ENCODE measurements at places on chromosomes 3 and 15. TPM values are rescaled to one million over a fixed set of nuclear protein-coding genes. Genes with fewer than 3 reads are reported as not detected.

DNA sequence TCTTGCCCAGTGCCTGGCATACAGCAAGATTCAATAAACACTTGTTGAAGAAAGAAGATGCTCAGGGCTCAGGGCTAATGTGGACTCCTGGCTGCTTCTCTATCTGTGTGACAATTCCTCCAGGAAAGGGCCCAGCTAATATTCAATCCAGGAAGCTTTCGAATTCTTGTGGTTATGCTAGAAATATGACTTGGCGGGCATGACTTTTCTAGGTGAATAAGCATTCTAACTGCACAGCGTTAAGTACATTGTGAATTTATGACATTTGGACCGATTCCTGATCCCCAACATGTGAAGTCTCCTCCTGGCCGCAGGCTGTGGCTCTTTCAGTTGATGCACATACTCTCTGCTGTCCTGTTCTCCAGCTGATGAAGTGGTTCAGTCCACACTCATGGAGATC lies 117.0 kb downstream of the IMPG2 start:
- DNase-seq, result no peak

The TRIM71 gene
- total RNA-seq, result not detected

DNA sequence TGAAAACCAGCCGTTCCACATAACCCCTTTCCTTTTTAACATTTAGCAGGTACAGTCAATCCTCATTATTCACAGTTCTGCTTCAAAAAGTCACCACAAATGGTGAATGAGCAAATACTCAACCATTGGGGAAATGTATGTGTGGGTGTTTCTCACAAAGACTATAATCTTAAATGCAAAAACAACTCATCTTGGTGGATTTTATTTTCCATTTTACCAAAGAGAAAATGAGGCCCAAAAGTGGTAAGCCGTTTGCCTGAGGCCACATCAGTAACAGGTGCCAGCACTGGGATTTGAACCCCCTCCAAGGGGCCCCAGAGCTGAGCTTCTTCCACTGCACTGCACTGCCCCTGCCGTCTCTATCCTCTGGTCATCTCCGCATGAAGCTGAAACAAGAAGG lies 208.8 kb downstream of the OSBPL10 start:
- DNase-seq, result no peak

- DNase-seq, result no peak
Measured at GRCh38 chr3:153513236-153513635, 351.2 kb downstream of the RAP2B start.

DNA sequence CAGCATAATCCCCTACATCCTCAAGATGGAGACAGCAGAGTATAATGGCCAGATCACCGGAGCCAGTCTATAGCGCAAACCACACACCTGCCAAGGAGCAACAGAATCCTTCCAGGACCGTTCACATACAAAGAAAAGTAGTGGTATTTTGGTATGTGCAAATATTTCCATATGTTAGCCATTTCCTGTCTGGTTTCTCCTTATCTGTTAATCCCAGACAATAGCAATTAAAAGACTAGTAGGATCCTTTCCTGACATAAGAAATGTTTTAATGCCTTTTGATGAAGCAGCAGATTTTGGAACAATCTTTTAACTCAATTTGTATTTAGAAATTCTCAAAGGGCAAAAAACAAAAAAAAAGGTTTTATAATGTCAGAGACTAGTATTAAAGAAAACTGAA lies 22.2 kb downstream of the MRPS25 start:
- DNase-seq, result no peak

- DNase-seq, result no peak
Measured at GRCh38 chr15:70030851-70031250, 66.9 kb downstream of the TLE3 start.

The ZPLD1 gene
- total RNA-seq, result not detected

- DNase-seq, result no peak
Measured at GRCh38 chr15:60120100-60120499, 116.0 kb downstream of the FOXB1 start.

DNA sequence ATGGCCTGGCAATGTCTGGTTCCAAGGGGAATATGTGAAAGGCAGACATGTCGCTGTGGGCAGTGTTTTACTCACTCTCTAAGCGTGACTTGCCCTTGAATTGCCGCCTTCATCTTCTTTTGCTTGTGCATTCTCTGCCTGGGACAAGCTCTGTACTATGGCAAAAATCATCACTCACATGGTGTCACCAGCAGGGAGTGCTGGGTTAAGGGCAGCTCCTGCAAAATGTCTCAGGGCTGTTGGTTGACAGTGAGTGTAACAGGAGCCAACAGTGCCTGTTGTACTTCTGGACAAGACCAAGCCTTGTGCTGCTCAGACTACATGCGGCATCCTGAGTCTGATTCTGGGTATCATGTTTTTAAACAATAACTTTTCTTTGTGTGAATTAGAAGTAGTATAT lies 45.3 kb upstream of the KY start:
- no peak for DNase-seq

The SAMMSON gene
- 0.20 TPM for total RNA-seq

- DNase-seq, result no peak
Measured at GRCh38 chr15:78808550-78808949, 2.7 kb downstream of the ADAMTS7 start.

The CLDN11 gene
- total RNA-seq, result 247 TPM

DNA sequence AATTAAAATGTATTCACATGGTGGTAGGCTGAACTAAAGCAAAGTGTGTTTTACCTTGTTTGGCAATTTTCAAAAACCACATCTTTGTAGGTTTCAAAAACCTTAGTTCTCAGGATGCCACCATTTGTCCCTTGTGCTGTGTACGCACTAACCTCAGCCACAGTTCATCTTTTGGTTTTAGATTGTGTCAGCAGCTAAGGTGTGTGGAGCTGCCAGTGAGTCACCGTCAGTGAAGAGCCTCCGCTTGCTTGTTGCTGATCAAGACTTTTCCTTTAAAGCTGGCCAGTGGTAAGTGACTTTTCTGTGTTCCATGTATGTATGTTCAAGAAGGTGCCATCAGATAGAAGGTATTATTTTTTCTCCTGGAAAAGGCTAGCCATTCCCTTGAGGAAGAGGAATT lies 21.1 kb downstream of the OXNAD1 start:
- no peak for DNase-seq

DNA sequence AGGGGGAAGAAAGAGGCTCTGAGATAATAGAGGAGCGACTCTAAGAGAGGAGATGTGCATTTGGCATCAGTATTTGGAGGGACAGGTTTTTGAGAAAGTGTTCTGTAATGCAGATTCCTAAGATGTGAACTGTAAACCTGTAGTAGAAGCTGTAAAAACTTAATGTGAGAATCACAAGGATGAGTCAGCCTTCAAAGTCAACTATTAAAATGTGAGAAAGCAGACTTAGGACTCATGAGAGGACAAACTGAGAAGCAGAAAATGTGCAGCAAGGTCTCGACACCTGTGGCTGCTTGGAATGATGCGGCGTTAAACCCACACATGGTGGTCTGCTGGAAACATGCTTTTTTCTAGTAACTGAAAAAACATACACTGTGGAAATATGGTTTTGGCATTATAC lies 36.0 kb downstream of the USP13 start:
- no peak for DNase-seq

- DNase-seq, result no peak
Measured at GRCh38 chr15:101066501-101067408, 147.6 kb downstream of the LRRK1 start.

DNA sequence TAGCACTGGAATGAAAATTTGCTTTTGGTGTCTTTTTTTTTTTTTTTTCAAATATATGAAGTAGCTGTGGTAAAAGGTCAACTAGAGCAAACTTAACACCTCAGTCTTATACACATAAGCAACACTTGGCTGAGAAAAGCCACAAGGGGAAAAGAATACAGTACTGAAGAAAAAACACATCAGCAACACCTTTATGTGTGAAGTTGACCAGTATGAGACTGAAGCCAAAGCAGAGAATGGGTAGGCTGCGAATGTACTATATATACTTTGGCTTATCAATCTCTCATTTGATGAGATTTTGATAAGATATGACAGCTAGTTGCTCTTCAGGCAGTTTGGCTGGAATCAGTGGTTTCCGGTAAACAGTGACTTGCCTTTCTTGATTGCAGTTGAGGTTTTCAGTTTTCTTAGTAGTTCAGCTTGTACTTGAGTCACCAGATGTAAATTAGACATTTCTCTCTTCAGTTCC lies 22.0 kb upstream of the ZCWPW2 start:
- no peak for DNase-seq

DNA sequence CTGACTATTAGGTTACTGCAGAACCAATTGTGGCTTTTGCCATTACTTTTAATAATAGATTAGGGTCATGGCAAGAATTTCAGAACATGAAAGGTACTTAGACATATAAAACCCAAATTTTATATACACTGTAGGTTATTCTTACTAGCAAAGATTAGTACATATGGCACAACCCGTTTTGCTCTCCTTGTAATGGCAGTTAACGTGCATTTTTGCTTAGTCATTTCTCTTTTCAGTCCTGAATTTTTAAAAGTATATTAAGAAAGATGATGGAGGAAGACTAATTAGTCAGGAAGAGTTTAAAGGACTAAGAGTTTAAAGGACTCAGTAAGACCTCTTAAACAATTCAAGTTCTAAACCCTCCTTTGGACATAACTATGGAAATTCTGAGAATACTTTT lies 114.0 kb downstream of the PEAK1 start:
- no peak for DNase-seq

DNA sequence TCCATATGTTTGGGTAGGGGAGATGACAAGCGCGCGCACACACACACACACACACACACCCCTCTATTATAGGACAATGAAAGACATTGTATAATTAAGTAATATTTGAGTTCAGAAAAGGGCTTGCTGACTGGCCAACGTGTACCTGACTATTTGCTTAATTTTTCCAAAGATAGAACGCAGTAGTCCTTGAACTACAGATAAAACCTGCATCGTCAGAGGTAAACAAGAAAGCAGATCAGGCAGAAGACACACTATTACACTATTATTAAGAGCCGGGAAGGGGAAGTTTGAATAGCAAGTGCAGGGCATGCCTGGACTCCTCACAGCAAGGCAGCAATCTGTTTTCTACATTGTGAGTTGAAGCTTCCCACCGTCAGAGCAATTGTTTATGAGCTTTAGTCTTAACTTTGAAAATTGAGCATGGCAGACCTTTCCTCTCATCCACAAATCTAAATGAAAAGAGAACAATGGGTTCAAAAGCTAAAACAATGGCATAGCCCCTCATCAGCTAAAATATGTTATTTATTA lies 427.7 kb downstream of the GABRG3 start:
- no peak for DNase-seq

- DNase-seq, result no peak
Measured at GRCh38 chr15:67980773-67981685, 73.1 kb upstream of the PIAS1 start.

The CHRM5 gene
- total RNA-seq, result 0.08 TPM

GRCh38 chr3:34183611-34184340 lies 385.3 kb downstream of the PDCD6IP start:
- DNase-seq, result no peak

The CMTM8 gene
- 0.53 TPM for total RNA-seq

The UACA gene
- total RNA-seq, result 42.1 TPM

The PDCD6IP gene
- total RNA-seq, result 108 TPM

DNA sequence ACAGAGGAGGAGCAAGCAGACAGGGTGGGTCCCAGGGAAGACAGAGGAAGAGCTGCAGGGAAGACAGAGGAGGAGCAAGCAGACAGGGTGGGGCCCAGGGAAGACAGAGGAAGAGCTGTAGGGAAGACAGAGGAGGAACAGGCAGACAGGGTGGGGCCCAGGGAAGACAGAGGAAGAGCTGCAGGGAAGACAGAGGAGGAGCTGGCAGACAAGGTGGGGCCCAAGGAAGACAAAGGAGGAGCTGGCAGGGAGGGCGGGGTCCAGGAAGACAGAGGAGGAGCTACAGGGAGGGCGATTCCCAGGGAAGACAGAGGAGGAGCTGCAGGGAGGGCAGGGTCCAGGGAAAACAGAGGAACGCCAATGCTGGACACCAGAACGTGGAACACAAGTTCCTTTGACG lies 66.5 kb downstream of the PLXNA1 start:
- DNase-seq, result no peak

The ARPIN gene
- 19.1 TPM for total RNA-seq

The EAF1 gene
- total RNA-seq, result 13.4 TPM

DNA sequence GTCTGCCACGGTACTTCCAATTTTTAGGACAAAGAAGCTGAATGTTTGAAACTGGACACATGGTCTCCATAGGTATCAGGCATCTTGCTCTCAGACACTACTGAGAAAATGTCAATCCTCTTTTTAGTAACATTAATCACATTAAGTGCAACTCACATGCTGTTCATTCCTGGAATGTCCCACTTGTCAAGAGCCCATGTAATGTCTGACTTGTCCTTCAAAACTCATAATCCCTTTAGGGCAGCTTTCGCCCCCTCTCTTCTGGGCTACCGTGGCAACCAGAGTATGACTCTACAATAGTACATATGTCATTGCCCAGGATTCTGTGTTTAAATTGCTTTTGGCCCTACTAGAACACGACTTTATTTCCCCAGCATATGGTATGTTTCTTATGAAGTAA lies 12.3 kb downstream of the NUDT16 start:
- no peak for DNase-seq

GRCh38 chr3:18562364-18563154 lies 137.4 kb upstream of the SATB1 start:
- no peak for DNase-seq

DNA sequence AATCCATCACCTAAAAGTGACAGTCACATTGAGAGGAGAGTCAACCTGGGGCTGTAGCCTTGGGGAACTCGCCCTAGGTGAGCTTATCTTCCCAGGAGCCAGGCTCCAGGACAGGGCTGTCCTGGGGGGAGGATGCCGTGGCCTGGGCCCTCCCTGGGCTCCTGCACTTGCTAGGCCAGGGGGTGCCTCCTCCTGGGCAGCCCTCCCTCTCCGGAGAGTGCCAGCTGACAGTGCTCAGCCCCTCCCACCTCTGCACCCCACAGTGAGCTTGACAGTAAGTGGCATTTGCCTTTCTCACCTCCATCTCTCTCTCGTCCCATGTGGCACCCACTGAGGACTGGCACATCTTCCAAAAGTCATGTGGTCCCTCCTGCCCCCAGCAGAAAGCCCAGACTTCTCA lies 19.1 kb downstream of the UROC1 start:
- no peak for DNase-seq

DNA sequence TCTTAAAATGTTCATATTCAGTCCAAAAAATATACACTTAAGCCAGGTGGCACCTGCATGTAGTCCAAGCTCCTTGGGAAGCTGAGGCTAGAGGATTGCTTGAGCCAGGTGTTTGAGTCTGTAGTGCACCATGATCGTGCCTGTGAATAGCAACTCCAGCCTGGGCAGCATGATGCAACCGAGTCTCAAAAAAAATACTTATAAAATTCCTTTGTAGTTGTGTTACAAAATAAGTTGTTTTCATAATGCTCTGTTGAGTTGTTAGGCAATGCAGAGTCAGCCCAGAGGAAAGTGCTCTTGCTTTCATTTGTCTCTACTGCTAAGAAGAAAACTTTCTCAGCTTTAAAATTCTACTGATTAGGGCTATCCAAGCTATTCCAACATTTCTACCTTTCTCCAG lies 442.8 kb upstream of the ARRDC4 start:
- no peak for DNase-seq
